ENCODE measurements at places on chromosomes 7 and 10.

DNA sequence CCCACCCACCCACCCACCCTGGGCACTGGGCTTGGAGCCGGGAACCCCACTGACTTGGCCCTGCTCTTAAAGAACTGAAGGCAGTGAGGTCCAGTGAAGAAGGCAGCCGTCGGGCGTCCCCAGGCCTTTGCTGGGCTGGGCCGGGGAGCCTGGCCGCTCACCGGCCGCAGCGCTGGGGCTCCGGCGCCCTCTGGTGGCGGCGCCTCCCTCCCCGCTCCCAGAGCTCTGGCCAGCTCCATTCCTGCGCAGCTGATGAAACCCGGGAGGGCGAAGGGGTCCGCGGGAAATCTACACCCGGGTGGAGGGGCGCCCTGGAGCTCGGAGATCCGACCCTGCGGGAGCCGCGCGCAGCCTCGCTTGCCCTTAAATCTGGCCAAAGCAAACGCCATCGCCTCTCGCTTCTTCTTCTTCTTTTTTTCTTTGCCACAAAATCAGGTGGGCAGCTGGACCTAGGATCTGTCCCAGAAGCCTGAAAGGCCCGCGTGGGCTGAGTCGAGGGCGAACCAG is 1.7 kb upstream of the CXCL12 start:
- H3K27me3 ChIP-seq, result no peaks in the 10 kb centered on the region
- peak; percentile 74 for DNase-seq
- no peaks in the 10 kb centered on the region for H3K36me3 ChIP-seq
- H3K4me1 ChIP-seq, result no peaks in the 10 kb centered on the region

DNA sequence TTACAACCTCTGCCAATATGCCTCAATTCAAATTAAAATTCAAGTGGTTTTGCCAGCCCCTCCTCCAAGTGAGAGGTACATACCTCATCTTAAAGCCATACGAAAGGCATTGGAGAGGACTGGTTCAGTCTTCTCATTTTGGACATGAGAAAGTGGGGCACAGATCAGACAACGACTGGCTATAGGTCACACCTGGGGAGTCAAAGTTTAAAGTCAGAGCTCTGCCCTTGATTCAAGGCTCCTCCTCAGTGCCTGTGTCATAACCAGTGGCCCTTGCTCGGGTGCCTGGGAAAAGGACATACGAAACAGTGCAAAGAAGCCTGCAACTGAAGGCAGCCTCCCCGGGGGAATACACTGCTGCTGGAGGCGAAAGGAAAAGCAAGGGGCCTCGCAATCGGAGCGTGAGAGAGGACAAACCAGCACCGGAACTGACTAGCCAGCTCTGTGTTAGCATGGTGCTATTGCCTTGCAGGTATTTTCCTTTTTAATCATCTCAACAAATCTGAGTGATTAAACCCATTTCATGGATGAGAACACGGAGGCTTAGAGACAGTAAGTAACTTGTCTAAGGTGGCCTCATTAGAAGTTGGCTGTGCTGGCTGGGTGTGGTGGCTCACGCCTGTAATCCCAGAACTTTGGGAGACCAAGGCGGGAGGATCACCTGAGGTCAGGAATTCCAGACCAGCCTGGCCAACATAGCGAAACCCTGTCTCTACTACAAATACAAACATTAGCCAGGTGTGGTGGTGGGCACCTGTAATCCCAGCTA is 1.1 kb upstream of the MTPAP start:
- no peak overlapping the region for H3K4me3 ChIP-seq
- H3K4me1 ChIP-seq, result peaks cover 29% of the 10 kb centered on the region

GRCh38 chr10:34520510-34520909 is 294.6 kb downstream of the PARD3 start:
- no peaks in the 10 kb centered on the region for H3K27me3 ChIP-seq
- no peak for DNase-seq
- H3K27ac ChIP-seq, result no peak overlapping the region
- H3K4me1 ChIP-seq, result peaks cover 8% of the 10 kb centered on the region
- no peaks in the 10 kb centered on the region for H3K36me3 ChIP-seq

GRCh38 chr7:85172530-85172941 is 14.3 kb downstream of the SEMA3D start:
- no peaks in the 10 kb centered on the region for H3K4me1 ChIP-seq
- no peak overlapping the region for H3K27ac ChIP-seq
- DNase-seq, result no peak
- H3K4me3 ChIP-seq, result no peak overlapping the region
- H3K27me3 ChIP-seq, result no peaks in the 10 kb centered on the region

DNA sequence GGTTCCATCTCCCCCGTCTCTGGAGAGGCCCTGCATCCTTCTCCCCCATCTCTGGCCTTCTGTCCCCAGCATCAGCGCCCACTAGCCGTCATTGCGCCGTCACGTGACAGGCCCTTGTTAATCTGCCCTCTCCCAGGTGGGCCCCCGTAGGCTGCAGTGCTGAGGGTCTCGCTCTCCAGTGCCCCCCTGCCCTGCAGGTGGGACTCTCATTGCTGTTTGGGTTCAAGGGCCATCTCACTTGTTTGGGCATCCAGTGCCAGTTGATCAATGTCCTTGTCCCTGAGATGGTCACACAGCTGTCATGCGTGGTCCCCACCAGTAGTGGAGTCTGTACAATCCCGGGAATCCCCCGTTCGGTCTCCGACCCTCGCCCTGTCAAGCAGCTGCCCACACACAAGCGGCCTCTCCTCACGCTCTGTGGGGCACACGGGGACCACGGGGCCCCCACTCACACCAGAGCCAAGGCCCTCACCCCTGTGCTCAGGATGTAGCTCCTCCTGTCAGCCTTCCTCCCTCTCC is 114.0 kb downstream of the INPP5A start:
- DNase-seq, result no peak
- no peaks in the 10 kb centered on the region for H3K4me1 ChIP-seq
- H3K27me3 ChIP-seq, result no peaks in the 10 kb centered on the region

GRCh38 chr7:82945480-82945879 is 217.2 kb downstream of the PCLO start:
- H3K36me3 ChIP-seq, result no peaks in the 10 kb centered on the region
- no peak for DNase-seq
- no peaks in the 10 kb centered on the region for H3K27me3 ChIP-seq
- no peaks in the 10 kb centered on the region for H3K4me1 ChIP-seq
- no peak overlapping the region for H3K27ac ChIP-seq

GRCh38 chr7:84813376-84813775 is 373.5 kb downstream of the SEMA3D start:
- DNase-seq, result no peak
- no peaks in the 10 kb centered on the region for H3K4me1 ChIP-seq
- no peak overlapping the region for H3K27ac ChIP-seq
- no peaks in the 10 kb centered on the region for H3K27me3 ChIP-seq

- no peaks in the 10 kb centered on the region for H3K4me1 ChIP-seq
- DNase-seq, result no peak
- no peak overlapping the region for H3K4me3 ChIP-seq
- H3K27me3 ChIP-seq, result no peaks in the 10 kb centered on the region
- H3K36me3 ChIP-seq, result no peaks in the 10 kb centered on the region
These were observed 418.9 kb downstream of the MDFIC start for GRCh38 chr7:115340828-115341227.

- no peak overlapping the region for H3K4me3 ChIP-seq
- no peak overlapping the region for H3K27ac ChIP-seq
- no peaks in the 10 kb centered on the region for H3K36me3 ChIP-seq
- no peaks in the 10 kb centered on the region for H3K27me3 ChIP-seq
These were observed 8.4 kb downstream of the AGAP3 start for GRCh38 chr7:151094675-151095074.

DNA sequence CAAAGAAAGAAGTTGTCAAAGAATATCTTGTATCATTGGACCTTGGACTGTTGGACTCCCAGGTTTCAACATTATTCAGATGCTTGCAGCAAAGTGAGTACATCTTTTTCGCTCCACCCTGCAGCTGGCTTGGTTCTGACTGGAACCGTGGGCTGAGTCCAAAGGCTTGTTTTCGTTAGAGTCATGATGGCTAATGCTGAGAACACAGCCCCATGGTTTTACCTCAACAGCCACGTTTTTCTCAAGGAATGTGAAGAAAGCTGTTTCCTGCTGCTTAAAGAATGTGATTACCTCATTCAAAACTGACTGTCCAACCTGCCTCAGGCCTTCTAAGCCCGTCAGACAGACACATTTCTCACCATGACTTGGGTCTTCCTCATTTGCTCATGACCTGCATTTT is 69.5 kb downstream of the STEAP1B start:
- no peaks in the 10 kb centered on the region for H3K36me3 ChIP-seq
- DNase-seq, result no peak
- no peak overlapping the region for H3K27ac ChIP-seq
- H3K27me3 ChIP-seq, result no peaks in the 10 kb centered on the region
- H3K4me1 ChIP-seq, result peaks cover 30% of the 10 kb centered on the region
- no peak overlapping the region for H3K4me3 ChIP-seq

GRCh38 chr10:77800738-77801266 is 125.8 kb downstream of the DLG5 start:
- H3K36me3 ChIP-seq, result no peaks in the 10 kb centered on the region
- H3K4me1 ChIP-seq, result no peaks in the 10 kb centered on the region
- no peaks in the 10 kb centered on the region for H3K27me3 ChIP-seq
- H3K4me3 ChIP-seq, result no peak overlapping the region
- DNase-seq, result no peak

DNA sequence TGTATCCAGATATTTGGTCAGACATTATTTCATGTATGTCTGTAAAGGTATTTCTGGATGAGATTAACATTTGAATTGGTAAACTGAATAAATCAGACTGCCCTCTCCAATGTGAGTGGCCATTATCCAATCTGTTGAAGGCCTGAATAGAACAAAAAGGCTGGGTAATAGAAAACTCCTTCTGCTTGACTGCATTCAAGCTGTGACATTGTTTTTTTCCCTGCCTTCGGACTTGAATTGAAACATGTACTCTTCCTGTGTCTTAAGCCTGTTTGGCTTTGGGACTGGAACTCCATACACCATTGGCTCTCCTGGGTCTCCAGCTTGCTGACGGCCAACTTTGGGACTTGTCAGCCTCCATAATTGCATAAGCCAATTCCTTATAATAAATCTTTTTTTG is 36.0 kb upstream of the ARHGAP21 start:
- no peak overlapping the region for H3K27ac ChIP-seq
- no peak overlapping the region for H3K4me3 ChIP-seq
- no peaks in the 10 kb centered on the region for H3K4me1 ChIP-seq
- H3K36me3 ChIP-seq, result no peaks in the 10 kb centered on the region
- no peak for DNase-seq

DNA sequence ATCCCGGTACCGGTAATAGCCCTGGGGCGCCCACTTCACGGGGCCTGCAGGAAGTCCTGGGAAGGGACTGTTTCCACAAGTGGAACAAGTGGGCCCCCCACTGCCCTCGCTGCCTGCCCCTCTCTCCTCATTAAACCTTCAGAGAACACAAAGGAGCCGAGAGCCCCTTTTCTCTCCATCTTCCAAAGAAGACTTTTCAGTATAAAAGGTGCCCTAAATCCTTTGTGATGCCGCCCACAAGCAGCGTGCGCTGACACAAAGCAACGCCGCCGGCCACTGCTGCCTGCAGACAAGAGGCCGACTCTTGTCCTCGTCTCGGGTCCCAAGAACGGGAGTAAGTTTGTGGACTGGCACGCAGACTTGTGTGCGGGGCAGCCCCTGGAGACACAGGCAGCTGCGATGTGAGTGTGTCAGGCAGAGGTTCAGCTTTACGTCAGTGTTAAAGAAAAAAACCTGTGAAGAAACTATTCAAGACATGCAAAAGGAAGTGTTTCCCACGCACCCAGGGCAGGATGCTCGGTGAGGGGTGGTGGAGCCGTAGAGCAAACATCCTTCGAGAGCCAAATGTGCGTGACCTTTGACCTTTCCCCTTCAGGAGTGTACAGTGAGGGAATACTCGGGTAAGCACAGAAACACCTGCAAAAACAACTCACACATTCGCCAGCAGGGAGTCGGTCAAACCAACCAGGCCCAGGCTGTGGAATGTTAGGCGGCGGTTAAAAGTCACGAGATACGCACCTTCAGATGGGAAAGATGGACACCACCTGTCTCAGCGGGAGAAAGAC is 118.2 kb downstream of the VIPR2 start:
- H3K4me3 ChIP-seq, result no peak overlapping the region
- no peak overlapping the region for H3K27ac ChIP-seq
- H3K27me3 ChIP-seq, result no peaks in the 10 kb centered on the region
- H3K4me1 ChIP-seq, result no peaks in the 10 kb centered on the region
- no peaks in the 10 kb centered on the region for H3K36me3 ChIP-seq

DNA sequence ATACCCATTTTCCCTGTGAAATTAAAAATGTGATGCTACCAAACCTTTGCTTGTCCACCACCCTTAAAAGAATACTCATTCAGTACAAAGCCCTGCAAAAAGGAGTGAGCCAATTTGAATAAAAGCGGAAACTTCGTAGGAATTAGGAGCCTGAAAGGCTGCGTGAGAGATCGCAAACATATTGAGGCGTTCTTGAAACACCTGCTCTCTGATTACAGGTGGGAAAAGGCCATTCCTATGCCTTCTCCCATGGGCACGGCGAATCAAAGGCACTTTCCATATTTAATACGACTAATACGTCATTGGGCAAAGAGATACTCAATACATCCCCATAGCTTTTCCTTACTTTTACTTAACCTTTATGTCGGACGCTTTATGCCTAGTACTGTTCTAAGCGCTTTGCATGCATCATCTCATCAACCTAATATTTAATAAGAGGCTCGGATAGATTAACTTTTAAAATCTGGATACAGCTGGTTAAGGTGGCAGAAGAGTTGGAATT is 30.9 kb upstream of the KMT2E start:
- H3K27me3 ChIP-seq, result no peaks in the 10 kb centered on the region
- H3K36me3 ChIP-seq, result no peaks in the 10 kb centered on the region
- DNase-seq, result no peak
- peak overlapping the region; percentile 71 for H3K4me3 ChIP-seq

DNA sequence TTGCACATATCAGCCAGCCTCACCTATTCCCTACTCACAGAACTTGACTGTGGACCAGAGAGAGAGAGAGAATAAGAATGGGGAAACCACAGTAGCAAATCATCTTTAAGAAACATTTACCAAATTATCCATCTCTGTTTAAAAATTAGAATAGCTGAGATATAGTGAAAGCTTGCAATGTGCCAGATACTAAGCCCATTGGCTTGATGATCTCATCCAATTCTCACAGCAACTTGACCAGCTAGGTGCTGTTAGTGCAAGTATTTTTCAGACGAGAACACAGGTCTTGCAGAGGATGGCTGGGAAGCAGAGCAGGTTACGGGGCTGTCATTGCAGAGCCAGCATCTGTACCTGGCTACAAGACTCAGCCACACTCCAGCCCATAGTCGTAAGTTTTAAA is 50.9 kb downstream of the KLF6 start:
- H3K27ac ChIP-seq, result no peak overlapping the region
- H3K36me3 ChIP-seq, result no peaks in the 10 kb centered on the region
- no peaks in the 10 kb centered on the region for H3K27me3 ChIP-seq
- no peaks in the 10 kb centered on the region for H3K4me1 ChIP-seq
